Panc1 (cell line): ENCODE measurements at places on chromosomes 7 and 10.

- no peak for DNase-seq
Measured at GRCh38 chr7:67100956-67101361, 104.3 kb downstream of the TYW1 start.

DNA sequence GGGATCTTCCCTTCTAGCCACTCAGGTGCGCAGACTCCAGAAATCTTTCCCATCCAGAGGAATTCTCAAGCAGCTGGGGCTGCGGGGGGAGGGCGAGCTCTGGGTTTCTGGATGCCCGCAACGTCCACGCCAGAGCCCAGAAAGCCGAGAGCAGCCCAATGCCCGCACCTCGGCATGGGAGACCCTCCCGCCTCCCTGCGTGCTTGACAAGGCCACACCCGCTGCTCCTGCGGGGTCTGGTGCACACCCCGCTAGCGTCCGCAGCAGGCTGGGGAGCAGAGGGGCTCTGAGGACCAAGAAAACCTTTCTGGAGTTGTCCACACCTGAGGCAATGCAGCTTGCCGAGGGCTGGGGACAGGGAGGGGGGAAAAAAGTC is 66.2 kb downstream of the SLC29A4 start:
- DNase-seq: no peak

DNA sequence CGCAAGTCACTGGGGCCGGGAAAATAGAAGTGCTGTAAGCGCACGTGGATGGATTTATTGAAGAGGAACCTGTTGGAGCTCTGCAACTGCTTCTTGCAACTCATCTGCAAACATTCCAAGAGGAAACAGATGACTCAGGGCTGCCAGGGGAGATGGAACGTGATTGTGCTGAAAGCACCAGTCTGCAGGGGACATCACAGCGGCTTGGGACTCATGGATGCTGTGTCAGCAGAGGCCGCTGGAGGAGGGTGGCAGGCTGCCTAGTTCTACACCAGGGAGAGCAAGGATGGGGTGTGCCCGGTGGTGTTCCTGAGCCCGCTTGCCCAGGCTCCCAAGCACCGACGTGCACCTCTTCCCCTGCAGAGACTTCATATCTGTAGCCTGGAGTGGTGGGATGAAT is 515.7 kb downstream of the TCERG1L start:
- DNase-seq: no peak

- DNase-seq: no peak
Measured at GRCh38 chr7:51785171-51785570, 468.6 kb upstream of the COBL start.

DNA sequence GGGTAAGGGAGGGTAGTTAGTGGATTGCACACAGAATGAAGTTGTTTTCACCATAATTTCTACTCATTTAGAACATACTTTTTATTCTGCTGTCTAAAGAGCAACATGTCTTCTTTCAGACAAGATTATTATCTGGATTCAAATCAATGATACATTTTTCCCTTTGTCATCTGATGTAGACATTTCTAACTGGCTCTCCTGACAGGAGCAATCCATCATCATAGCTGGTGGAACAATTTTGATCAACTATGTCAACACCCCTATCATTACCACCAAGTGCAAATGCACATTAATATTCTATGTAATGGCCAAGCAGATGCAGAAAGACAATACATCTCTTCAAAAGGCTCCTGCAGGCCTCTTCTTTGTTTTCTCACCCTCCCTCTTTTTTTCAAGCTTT is 672.9 kb upstream of the LRRTM3 start:
- DNase-seq: no peak
